ENCODE measurements at places on chromosomes 6 and 20.

GRCh38 chr6:152993431-152993830, 9.1 kb downstream of the MTRF1L start:
- no peak for DNase-seq

DNA sequence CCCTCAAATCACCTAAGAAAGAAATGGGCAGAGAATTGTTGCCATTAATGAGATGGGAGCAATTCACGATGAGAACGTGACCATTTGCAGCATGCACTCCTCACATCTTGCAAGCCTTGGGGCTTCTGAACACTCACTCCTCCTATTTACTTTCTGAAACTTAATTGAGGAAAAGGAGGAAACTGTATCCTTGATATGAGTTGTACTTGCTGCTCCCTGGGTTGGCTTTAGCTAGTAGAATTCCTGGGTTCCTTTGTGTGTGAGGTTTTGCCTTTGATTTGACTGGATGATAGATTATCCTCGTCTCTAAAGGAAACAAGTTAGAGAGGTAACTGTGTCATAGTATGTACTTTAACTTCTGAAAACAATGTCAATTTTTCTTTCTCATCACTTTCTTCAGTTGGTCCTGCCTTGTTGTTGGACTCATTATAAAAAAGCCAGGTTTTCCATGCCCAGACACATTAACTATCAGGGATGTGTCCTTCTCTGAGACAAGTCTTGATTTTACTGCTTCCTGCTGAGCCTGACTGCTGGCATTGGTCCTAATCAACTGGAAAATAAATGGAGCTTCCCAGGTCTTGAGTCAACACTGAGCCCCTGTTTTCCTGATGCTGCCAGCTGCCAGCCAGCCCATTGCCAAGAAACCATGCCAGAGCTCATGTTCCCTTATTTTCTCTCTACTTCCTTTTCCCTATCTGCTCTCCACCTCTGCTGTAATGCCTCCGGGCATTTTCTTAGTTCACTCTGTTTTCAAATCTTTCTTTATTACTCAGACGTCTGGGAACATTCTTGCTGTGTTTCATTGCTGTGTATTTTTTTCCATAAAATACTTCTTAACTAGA, 6.0 kb upstream of the MRAP2 start:
- peak; percentile 54 for DNase-seq

DNA sequence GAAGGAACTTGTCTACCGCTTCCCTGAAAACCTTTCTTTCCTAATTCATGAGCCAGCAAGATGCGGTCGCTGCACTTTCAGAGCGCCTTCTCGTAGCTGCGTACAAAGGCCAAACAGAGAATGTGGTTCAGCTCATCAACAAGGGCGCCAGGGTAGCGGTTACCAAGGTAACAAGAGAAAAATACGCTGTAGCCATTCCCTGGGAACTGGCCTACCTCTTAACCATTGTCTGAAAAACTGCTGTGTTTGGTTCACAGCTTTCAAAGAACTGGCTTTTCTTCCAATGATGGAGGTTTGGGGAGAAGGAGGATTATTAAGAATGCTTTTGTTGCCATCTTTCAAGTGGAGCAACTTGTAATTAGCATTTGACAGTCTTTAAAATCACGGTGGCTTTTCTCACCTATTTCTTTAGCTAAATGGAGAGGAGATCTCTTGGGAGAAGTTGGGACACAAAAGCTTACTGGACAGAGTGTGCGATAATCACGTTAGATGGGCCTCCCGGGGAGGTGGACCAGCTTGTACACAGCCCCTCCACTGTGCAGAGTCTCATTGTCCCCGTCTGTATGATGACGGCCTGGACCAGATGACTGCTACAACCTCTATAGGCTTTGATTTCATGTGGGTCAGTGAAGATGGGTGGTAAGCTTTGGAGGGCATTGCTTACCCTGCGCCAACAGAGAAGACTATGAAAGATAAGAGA, 71.5 kb downstream of the LYRM2 start:
- DNase-seq, result no peak

GRCh38 chr6:132490024-132490423, 22.9 kb downstream of the STX7 start:
- peak; percentile 57 for DNase-seq

- DNase-seq, result no peak
These were observed 62.6 kb upstream of the THEMIS start for GRCh38 chr6:127963495-127963894.
